Activated CD4-positive, CD25-positive, alpha-beta regulatory T cell treated with anti-CD3 and anti-CD28 coated beads, Interleukin-2, amount 50 U/mL, for 72 hours (primary cell): ENCODE measurements at places on chromosomes 6 and 20.

DNA sequence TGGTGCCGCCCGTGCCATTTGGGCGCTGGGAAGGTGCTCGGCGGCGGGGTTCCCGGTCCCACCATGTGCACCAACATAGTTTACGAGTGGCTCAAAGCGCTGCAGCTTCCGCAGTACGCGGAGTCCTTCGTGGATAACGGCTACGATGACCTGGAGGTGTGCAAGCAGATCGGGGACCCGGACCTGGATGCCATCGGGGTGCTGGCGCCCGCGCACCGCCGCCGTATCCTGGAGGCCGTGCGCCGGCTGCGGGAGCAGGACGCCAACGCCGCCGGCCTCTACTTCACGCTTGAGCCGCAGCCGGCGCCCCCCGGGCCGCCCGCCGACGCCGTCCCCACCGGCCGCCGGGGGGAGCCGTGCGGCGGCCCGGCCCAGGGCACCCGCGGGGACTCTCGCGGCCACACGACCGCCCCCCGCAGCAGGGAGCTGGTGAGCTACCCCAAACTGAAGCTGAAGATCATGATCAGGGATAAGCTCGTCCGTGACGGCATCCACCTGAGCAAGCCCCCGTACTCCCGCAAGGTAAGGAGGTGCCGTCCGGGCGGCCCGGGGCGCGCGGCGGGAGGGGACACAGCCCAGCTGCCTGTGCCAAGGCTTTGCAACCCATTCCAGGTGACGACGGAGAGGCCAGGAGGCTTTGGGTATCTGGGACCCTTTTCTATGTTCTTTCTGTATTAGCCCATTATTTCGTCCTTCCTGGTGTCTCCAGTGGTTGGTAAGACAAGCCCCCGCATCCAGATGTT lies 547 bp downstream of the SAMD5 start:
- DNase-seq = no peak

DNA sequence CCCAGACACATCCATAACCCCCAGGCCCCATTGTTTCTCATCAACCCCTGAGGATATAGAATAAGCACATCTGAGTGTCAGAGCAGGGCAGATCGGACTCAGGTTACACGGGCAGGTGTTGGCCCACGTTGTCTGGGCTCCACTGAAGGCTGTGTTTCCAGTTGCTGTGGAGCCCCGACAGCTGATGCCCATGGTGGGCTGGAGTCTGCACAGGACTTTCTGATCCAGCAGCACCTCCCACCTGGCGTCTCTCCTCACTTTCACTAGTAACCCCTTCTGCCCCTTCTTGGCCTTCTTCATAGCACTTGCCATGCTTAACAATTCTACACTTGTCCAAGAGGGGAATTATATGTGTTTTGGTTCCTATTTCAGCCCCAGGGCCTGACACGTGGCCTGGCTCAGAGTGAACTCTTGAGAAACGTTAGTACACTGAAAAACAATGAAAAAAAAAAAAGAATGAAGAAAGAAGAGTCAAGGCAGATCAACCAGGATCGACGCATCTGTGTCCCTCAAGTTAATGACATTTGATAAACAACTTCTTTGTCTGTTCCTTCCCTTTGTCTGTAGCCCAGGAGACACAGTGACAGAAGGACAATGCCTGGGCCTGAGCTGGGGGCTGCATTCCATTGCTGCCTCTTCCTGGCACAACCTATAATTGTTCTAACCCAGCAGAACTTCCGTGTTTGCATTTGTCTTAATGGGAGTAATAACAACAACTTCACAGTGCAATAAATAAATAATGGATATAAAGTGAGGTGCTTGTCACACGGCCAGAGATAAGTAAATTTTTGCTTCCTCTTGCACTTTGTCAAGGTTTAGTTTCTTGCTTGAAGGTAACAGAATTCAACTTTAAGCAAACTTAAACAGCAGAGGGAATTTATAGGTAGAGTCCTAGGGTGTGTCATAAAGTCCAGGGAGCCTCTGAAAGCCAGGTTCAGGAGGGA lies 224.2 kb upstream of the SSTR4 start:
- no peak for DNase-seq

GRCh38 chr6:41779336-41779735 lies 364 bp downstream of the FRS3 start:
- no peak for DNase-seq

GRCh38 chr20:57951549-57951948 lies 241.7 kb upstream of the PMEPA1 start:
- no peak for DNase-seq

- DNase-seq = no peak
These were observed 33.5 kb downstream of the ELOVL5 start for GRCh38 chr6:53315086-53315724.

DNA sequence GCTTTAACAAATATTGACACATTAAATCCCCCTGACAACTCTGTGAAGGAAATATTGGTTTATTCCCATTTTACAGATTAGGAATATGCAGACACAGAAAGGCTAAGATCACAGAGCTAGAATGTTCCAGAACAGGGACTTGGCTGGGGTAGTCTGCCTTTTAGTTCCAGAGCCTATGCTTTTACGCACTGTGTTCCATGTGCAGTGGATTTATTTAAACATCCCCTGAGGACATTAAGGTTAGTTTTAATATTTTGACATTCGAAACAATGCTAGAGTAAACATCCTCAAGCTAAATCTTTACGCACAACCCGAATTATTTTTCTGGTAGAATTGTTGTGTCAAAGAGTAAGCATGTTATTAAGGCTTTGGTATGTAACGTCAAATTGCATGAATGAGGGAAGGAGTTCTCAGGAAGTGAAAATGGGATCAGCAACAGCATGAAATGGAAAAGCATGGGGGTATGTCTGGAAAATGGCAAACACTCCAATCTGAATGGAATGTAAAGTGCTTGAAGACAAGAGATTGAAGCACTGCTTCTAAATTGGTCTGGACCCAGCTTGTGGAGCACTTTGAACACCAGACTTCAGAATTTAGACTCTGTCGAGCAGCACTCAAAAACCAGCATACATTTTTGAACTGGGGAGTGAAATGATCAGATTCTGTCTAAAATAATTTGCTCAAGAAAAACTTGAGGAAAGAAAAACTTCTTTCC lies 429.9 kb downstream of the CD83 start:
- no peak for DNase-seq

- no peak for DNase-seq
These were observed 133.7 kb upstream of the MLIP start for GRCh38 chr6:53977551-53977950.

- DNase-seq = no peak
These were observed 464.8 kb upstream of the CDH4 start for GRCh38 chr20:60787276-60787675.

- DNase-seq = no peak
These were observed 25.5 kb downstream of the CHD6 start for GRCh38 chr20:41592516-41593216.

DNA sequence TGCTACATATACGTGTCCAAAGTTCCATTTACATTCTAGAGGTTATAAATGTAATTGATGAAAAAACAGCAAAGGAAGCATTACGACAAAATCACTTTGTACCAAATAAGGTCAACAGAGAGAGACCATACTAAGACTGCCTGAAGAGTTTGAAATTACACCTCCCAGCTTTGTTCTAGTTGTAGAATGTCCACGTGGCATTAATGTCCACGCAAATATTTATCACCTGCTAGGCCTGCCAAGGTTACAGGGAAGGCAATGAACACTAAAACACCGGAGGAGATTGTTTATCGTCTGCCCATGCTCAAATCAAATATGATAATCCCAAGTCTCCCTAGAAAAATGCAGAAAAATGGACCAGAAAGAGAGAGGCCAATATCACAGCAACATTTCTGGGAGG lies 6.2 kb downstream of the RALGAPA2 start:
- DNase-seq = no peak

DNA sequence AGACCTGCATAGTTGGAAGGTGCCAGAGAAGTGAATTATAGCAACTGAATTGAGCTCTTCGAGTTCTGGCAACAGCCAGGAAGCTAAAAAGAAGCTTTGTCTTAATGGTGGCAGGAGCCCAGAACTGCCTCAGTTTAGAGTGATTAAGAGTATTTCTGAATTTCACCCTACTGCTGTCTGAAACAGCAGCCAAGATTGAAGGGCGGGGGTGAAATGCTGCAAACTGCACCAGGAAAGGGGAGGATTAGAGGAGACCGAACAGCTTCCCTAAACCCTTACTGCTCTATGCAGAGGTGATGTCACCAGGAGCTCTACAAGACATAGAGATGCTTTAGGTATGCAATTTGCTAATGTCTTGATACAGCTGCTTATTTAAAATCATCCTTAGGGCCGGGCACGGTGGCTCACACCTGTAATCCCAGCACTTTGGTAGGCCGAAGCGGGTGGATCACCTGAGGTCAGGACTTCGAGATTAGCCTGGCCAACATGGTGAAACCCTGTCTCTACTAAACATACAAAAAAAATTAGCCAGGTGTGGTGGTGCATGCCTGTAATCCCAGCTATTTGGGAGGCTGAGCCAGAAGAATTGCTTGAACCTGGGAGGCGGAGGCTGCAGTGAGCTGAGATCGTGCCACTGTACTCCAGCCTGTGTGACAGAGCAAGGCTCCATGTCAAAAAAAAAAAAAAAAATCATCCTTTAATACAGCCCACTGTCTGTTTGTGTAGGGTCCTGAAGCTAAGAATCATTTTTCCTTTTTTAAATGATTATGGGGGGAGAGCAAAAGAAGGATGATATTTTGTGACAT lies 91.7 kb upstream of the IYD start:
- no peak for DNase-seq

DNA sequence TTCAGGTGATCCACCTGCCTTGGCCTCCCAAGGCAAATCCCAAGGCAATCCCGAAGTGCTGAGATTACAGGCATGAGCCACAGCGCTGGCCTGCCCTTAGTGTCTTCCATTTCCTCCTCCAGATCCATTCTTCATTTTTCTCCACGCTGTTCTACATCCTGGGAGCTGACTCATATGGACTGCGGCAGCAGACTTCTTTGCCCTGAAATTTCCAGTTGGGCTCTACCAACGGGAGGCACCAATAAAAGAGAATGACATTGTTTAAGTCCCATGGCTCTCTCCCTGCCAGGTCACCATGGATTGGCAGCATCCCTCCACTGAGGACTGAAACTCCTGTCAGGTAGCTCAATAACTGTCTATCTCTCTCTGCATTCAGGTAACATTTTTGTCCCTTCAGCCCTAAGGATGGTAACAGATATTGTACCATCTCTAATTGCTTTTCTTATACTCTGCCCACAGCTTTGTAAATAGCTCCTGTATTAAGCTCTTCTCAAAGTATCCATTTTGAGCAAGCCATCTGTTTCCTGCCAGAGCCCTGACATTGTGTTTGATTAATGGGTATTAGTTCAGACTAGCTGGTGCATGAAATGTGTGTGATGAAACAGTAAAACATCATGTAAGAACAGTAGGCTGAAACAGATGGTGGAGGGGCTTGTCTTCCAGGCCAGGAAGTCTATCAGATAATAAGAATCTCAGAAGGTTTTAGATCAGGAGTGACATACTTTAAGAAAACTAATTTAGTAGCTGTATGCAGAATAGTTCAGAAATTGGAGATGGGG lies 3.6 kb downstream of the TBCC start:
- no peak for DNase-seq

DNA sequence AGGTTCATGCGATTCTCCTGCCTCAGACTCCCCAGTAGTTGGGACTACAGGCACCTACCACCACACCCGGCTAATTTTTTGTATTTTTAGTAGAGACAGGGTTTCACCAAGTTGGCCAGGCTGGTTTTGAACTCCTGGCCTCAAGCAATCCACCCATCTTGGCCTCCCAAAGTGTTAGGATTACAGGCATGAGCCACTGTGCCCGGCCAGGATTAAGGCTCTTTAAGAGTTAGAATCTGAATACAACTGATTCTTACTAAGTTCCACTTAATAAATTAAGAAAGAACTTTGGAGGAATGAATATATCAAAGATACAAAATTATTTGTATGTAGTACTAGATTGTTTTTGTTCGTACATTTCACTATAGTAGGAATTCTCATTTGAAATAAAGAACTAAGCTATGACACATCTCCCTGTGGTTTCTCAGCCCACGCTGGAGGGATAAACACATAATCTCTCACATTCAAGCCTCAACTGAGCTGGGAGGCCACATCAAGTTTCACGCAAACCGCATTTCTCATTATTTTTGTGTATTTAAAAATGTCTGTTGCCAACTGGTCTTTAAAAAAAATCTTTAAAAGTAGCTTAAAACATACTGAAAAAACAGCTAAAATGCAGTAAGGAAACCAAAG lies 34.2 kb downstream of the DTNBP1 start:
- DNase-seq = no peak

GRCh38 chr20:45020236-45020886 lies 54.0 kb downstream of the STK4 start:
- no peak for DNase-seq

- peak; percentile 48 for DNase-seq
These were observed 5.9 kb downstream of the RNASET2 start for GRCh38 chr6:166950443-166950821.

DNA sequence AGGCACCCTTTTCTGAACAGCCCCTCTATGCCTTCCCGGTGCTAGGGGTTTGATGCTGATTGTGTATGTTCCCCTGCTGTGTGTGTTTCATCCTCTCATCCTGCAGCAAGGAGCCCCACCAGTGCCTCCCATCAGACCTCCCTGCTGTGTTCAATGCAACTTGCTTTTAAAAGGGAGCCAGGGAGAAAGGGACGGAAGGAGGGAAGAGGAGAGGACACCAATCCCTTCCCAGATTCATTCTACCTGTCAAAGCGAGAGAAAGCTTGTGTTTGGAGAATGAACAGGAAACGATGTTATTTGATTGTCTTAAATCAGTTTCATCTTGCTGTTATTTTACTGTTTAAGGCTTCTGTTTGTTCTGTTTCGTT lies 259.2 kb downstream of the ADGB start:
- DNase-seq = no peak

GRCh38 chr20:8318965-8319625 lies 187.0 kb downstream of the PLCB1 start:
- DNase-seq = no peak

- DNase-seq = no peak
These were observed 21.1 kb downstream of the FOXC1 start for GRCh38 chr6:1630771-1631217.

DNA sequence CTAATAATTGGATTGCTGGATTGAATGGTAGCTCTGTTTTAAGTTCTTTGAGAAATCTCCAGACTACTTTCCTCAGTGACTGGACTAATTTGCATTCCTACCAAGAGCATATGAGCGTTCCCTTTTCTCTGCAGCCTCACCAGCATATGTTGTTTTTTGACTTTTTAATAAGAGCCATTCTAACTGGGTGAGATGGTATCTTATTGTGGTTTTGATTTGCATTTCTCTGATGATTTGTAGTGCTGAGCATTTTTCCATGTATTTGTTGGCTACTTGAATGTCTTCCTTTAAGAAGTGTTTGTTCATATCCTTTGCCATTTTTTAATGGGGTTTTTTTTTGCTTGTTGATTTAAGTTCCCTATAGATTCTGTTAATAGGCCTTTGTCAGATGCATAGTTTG lies 94.7 kb upstream of the AHI1 start:
- no peak for DNase-seq

DNA sequence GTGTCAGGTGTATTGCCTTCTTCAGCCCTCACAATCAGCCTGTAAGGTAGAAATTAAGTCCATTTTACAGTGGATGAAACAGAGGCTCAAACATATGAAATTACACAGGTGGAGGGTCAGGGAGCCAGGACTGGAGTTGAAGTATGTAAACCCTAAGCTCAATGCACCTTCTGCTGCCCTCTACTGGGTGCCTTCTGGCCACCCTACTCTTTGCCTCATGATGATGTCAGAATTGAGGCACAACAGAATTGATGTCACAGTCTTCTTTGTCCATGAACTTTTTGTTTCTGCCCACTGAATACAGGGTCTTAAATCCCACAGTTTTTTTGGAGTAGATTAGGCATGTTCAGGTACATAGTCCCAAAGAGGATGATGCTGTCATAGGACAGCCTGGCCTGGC lies 400.8 kb upstream of the CHD6 start:
- no peak for DNase-seq
